ENCODE measurements at places on chromosomes 13 and 19. TPM values are rescaled to one million over a fixed set of nuclear protein-coding genes. Genes with fewer than 3 reads are reported as not detected.

- DNase-seq = no peak
Measured at GRCh38 chr19:53907690-53908089, 1.4 kb upstream of the CACNG7 start.

DNA sequence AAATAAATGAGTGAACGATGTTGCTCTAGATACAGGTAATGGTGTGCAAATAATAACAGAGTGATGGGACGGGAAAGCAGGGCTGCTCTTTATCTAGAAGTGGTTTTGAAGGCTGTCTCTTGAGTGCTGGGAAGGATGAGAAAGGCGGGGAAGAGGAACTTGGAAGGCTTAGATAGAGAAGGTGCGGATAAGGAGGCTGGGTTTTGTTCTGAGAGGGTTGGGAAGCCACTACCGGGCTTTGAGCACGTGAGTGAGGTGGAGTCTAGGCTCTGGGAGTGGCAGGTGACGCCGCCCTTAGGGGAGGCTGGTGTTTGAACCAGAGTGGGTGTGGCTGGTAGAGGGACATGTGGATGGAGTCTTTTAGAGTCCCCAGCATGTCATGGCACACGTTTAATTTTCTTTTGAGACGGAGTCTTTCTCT lies 811 bp downstream of the ARMC6 start:
- DNase-seq = peak; percentile 67

ACP7 gene
- total RNA-seq = 0.77 TPM

- peak; percentile 78 for DNase-seq
Measured at GRCh38 chr13:48896312-48896711, 79.4 kb upstream of the FNDC3A start.

Measured in bronchial epithelial cell (primary cell).